ENCODE measurements at places on chromosomes 7 and 10. TPM values are rescaled to one million over a fixed set of nuclear protein-coding genes. Genes with fewer than 3 reads are reported as not detected.

ETV1 gene
- 12.5 TPM for total RNA-seq

DNA sequence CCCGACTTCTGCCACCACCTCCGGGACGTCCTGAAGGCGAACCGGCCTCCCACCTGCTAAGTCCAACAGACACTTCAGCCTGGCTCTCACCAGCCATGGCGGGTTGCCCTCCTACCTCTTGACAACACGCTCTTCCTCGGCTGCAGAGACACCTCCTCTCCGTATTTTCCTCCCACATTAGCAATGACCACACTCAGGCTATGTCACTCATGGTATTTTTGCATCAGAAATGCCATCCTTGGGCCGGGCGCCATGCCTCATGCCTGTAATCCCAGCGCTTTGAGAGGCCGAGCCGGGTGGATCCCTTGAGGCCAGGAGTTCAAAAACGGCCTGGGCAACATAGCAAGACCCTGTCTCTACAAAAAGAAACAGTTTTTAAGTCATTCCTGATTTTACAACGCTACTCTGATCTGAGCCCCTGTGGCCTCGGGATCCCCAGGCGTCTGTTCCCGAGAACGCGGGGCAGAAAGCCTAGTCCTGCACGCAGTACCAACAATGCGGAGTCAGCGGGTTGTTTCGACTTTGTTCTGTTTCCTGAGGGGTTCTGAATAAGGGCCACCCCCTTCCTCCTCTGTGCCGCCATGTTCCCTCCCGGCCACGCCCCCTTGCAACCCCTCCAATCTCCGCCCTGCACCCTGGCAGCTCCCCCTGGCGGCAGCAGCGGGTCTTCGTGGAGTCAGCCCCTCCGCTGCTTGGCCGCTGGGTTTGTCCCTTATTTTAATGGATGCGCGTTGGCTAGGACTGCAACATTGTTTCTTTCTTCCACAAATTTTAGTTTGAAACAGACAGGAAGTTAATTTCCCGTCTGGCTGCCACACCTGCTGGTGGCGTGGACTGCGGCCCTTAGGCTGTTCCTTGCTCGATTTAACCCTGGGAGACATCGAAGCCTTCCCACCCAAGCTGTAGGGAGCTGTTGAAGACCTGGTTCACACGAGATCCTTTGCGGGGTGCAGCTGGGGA, 9.7 kb upstream of the ZFAND2A start:
- peak; percentile 12 for DNase-seq

DNA sequence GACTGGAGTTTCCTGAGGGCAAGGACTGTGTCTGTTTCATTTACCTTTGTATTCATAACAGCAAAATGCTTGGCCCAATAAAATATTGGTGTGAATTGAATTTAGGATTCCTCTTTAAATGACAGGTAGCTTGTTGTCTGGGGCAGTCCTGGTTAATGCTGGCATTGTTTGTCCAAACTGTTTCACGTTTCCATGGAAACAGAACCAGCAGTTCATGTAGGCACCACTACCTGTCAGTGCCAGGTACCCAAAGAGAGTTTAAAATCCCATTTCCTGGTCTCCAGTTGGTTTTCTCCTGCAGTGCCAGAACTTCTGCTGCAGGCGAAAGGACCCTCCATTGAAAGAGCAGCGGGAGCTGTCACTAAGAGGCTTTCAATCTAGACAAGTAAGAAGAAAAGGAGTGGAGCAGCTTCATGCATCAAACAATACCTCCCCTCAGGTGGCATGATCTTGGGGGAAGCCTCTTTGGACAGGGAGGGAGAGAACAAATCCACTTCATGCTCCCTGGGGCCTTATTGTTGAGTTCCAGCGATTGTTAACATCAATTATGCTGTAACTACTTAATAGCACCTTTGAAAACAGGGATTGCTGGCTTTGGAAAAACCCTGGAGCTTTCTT, 109.6 kb downstream of the KIF20B start:
- no peak for DNase-seq

- peak; percentile 52 for DNase-seq
Measured at GRCh38 chr7:127650847-127651555, 993 bp upstream of the SND1 start.

DNA sequence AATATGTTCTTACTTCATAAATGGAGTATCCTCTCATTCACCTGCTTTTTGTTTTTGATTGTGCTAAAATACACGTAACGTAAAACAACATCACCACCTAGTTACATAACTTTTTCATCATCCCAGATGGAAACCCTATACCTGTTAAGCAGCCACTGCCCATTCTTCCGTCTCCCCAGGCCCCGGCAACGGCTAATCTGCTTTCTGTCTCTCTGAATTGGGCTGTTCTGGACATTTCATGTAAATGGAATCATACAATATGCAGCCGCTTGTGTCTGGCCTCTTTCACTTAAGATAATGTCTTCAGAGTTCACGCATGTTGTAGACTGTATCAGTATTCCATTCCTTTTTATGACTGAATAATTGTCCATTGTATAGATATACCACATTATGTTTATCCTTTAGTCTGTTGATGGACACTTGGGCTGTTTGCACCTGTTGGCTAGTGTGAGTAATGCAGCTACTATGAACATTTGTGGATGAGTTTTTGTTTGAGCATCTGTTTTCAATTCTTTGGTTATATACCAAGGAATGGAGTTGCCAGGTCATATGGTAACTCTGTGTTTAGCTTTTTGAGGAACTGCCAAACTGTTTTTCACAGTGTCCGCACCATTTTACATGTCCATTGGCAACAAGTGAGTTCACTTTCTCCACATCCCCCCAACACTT, 14.1 kb upstream of the SUN1 start:
- peak; percentile 69 for DNase-seq

- DNase-seq = no peak
Measured at GRCh38 chr7:135109562-135109961, 38.3 kb upstream of the TMEM140 start.

NUDT13 gene
- total RNA-seq = 2.2 TPM

FEZF1 gene
- 0.61 TPM for total RNA-seq

DNA sequence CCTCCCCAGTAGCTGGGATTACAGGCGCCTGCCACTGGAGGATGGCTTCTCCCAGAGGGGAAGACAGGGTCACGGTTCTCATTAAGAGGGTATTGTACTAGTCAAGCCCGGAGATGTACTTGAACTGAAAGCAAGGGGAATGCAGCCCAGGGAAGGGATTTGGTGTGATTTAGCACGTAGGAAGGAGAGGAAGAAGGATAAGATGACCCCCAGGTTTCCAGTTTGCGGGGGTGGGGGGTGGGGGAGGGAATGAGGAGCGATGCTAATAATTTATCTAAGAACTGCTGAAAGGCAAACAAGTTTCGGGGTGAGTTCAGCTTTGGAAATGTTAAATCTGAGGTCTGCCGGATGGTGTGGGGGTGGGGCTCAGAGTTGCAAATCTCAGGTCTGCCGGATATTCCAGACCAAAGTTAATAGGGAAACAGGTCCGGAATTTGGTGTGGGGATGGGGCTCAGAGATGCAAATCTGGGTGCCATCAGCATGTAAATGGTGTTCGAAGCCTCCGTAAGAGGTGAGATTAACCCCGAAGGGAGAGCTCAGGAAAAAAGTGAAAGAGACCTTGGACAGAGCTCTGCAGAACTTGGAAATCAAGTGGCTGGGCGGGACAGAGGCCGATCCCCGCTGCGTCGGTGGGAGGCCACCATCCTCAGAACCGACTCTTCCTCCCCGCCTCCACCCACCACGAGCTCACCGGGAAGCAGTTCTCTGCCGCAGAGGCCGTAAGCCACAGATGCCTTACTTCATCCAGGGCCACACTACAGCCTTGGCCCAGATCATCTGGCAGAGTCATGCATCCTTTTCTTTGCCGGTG, 1.6 kb upstream of the SEPHS1 start:
- DNase-seq = peak; percentile 46

DNA sequence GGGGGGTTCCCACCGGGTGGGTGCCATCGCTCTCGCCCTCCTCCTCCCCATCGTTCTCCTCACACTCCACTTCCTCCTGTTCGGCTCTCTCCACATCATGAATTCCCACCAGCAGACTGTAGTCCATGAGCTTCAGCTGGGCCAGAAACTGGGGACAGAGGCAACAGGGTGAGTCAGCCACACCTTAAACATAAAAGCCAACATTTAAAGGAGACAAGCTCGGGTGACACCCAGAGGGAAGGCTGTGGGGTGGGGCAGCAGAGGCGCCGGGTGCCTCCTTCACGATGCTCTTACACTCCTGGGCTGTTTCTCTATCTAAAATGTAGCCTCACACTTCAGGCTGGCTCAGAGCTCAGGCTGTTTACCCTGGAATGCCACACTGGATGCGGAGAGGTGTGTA, 172.5 kb downstream of the PIP4K2A start:
- no peak for DNase-seq

- DNase-seq = no peak
Measured at GRCh38 chr7:47953822-47954221, 5.6 kb upstream of the PKD1L1 start.

DNA sequence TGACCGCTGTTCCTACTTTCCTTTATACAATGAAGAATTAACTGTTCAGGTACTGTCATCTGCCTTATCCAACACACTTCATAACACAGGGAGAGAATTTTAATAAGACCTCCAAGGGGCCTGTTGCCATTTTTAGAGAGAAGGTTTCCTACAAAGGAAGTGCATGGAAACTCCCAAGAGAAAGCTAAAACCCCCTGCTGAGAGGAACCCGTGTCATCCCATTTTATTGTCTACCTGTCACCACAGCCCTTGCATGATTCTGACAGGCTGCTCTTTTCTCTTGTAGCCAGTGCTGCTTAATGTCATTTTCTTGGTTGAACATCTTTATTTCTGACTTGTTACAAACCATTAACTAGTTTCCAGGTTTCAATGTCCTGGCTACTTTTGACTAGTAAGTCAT, 98.4 kb downstream of the SNX10 start:
- DNase-seq = no peak

- DNase-seq = peak; percentile 13
Measured at GRCh38 chr7:129225206-129225930, 538 bp downstream of the AHCYL2 start.

- peak; percentile 33 for DNase-seq
Measured at GRCh38 chr10:77846718-77847311, 79.7 kb downstream of the DLG5 start.

DNA sequence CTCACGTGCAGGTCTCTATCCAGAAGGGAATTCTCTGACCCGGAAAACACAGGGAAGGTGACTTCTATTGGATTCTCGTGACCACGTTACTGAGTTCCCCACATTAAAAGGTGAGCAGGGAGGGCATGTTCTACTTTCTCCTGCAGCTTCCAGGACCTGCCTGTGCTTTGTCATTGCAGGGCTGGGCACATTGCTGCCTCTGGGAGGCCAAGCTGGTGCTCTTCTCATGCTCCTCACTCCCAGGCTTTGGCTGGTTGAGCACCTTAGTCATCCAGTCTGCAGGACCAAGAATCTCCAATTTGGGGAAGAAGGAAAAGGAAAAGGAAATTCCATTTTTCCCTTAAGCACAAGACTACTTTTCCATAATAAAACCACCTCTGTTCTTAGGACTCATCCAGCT, 86.5 kb upstream of the TMEM72 start:
- DNase-seq = no peak

GRCh38 chr10:13475124-13475523, 53.7 kb downstream of the BEND7 start:
- DNase-seq = no peak

DNA sequence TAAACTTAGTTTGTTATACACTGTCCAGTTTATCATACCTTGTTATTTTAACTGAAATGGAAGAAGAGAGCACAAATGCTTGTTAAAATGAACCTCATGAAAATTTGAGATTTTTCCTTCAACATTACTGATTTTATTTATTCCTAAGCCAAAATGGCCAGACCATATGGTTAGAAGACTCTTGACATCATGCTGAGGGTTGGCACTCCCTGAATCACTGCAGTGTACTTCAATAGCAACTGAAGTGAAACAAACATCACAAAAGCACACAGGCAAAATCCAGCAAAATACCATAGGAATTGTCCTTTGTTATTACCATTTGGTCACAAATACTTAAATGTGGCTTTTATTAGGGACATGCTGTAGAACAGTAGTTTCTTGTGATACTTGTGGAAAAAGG, 347.8 kb downstream of the NXPH1 start:
- no peak for DNase-seq

- peak; percentile 26 for DNase-seq
Measured at GRCh38 chr7:79272066-79272669, 181.3 kb downstream of the MAGI2 start.

MACC1 gene
- 2.0 TPM for total RNA-seq

STMP1 gene
- 29.7 TPM for total RNA-seq

- peak; percentile 48 for DNase-seq
Measured at GRCh38 chr10:102358712-102359382, 36.7 kb upstream of the NFKB2 start.

HYCC1 gene
- 78.5 TPM for total RNA-seq

ALOX5 gene
- total RNA-seq = 1.8 TPM

GRCh38 chr10:22719406-22720042, 5.1 kb upstream of the PIP4K2A start:
- DNase-seq = no peak

DNA sequence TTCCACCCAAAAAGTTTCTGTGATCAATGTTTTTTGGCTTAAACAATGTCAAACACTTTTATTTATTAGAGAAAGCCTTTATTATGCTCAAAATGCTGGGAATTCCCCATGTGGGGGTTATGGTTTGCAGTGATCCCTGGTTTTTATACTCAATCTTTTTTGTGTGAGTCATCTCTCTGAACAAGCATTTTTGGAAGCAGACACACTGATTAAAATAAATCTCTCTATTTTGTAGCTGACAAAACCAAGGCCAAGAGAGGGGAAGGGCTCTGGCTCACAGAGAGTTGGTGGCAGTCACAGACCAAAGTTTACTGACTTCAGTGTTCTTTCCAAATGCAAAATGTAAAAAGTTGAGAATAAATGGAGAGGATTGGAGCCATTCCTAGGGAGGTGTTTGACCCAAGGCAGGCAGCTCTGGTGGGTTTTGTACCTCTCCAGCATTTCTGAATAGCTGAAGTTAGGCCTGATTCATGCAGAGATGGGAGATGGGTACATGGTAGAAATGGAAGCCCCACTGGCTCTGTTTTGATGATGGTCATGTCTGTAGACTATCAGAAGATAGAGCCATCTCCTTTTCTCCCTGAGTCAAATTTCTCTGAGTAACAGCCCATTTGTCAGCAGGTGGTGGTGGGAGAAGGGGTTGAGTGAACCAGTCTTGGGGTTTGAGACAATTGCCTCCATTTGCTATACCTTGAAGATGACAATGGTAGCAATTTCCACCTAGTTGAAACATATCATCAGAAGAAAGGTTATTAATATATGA, 45.4 kb upstream of the NAMPT start:
- DNase-seq = peak; percentile 78

DNA sequence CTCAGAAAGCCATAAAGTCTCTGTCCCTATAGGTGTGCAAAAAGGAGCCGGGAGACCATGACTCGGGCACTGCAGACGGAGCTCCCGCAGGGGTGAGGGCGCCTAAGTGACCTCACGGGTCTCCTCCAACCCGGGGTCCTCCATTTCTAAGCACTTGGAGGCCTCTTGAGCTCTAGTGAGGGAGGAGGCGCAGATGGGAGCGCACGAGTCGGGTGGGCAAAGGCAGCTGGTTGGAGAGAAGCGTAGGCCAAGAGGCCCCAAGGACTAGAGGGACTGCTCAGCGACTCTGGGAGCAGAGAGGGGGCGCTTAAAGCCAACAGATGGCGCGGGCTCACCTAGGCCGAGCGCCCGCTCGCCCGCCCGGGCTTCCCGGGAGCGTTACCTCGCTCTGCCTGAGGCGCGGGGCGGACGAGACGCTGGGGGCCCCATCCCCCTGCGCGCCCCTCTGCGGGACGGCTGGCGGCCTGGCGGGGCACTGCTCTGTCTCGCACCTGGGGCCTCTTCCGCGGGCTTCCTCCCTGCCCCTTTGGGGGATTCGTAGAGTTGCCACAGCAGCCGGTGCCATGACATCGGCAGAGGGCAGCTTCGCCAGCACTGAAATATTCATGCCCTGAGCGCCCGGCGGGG, 523 bp upstream of the CDH23 start:
- peak; percentile 14 for DNase-seq
